Endothelial cell of umbilical vein (primary cell): ENCODE measurements at places on chromosomes 7 and 10. TPM values are rescaled to one million over a fixed set of nuclear protein-coding genes. Genes with fewer than 3 reads are reported as not detected.

SERPINE1 gene
- 2,296 and 2,645 TPM in 2 replicates for total RNA-seq

VWA2 gene
- not detected in 2 replicates for total RNA-seq

NME8 gene
- total RNA-seq: not detected in 2 replicates

TMEM176B gene
- total RNA-seq: not detected in 2 replicates

ABCC2 gene
- total RNA-seq: 1.7 and 3.3 TPM in 2 replicates

AGR2 gene
- not detected in 2 replicates for total RNA-seq

NEURL1 gene
- 0.22 and 0.30 TPM in 2 replicates for total RNA-seq

NT5C2 gene
- 59.0 and 69.9 TPM in 2 replicates for total RNA-seq

CALCR gene
- total RNA-seq: not detected in 2 replicates

CLCN1 gene
- not detected in 2 replicates for total RNA-seq

PLPP4 gene
- total RNA-seq: 15.5 and 17.1 TPM in 2 replicates

AUTS2 gene
- 8.0 and 11.3 TPM in 2 replicates for total RNA-seq

CTNNA3 gene
- total RNA-seq: not detected in 2 replicates

CCDC3 gene
- total RNA-seq: 1.2 and 1.4 TPM in 2 replicates

ELN gene
- 0.18 and 1.7 TPM in 2 replicates for total RNA-seq

WAPL gene
- 35.1 and 35.3 TPM in 2 replicates for total RNA-seq

PHKG1 gene
- total RNA-seq: 0.72 and 1.00 TPM in 2 replicates

HGF gene
- total RNA-seq: 0.15 and 0.35 TPM in 2 replicates

PTPRZ1 gene
- not detected in 2 replicates for total RNA-seq

GPR158 gene
- total RNA-seq: not detected in 2 replicates

TSPAN12 gene
- 19.0 and 19.8 TPM in 2 replicates for total RNA-seq

MYH16 gene
- 0.09 and 0.11 TPM in 2 replicates for total RNA-seq

CEP55 gene
- 58.9 and 63.0 TPM in 2 replicates for total RNA-seq

MLXIPL gene
- not detected in 2 replicates for total RNA-seq

FAM25A gene
- not detected in 2 replicates for total RNA-seq

SYT15 gene
- 0.65 and 0.75 TPM in 2 replicates for total RNA-seq

TET1 gene
- 1.3 and 1.5 TPM in 2 replicates for total RNA-seq

CUX1 gene
- total RNA-seq: 45.0 and 49.8 TPM in 2 replicates

ENO4 gene
- not detected in 2 replicates for total RNA-seq

GBF1 gene
- 45.7 and 49.7 TPM in 2 replicates for total RNA-seq

FOXI2 gene
- total RNA-seq: not detected in 2 replicates

WNT8B gene
- total RNA-seq: not detected in 2 replicates

RADIL gene
- total RNA-seq: 1.0 and 2.5 TPM in 2 replicates

FEZF1 gene
- not detected in 2 replicates for total RNA-seq

RPEL1 gene
- not detected in 2 replicates for total RNA-seq

FGFBP3 gene
- total RNA-seq: 0.38 and 0.53 TPM in 2 replicates

C1QL3 gene
- not detected in 2 replicates for total RNA-seq

GFRA1 gene
- total RNA-seq: 0.88 and 0.95 TPM in 2 replicates

SLC39A12 gene
- not detected in 2 replicates for total RNA-seq

CFAP58 gene
- 0.29 and 0.35 TPM in 2 replicates for total RNA-seq

ARHGEF5 gene
- total RNA-seq: 0.88 and 1.5 TPM in 2 replicates

CPN1 gene
- total RNA-seq: not detected in 2 replicates

TEX36 gene
- not detected in 2 replicates for total RNA-seq

LRRC18 gene
- total RNA-seq: not detected in 2 replicates

NPY gene
- total RNA-seq: not detected in 2 replicates

AKR1C8 gene
- not detected in 2 replicates for total RNA-seq

NEBL gene
- 0.66 and 0.83 TPM in 2 replicates for total RNA-seq

HHEX gene
- 109 and 110 TPM in 2 replicates for total RNA-seq

GRM3 gene
- total RNA-seq: not detected in 2 replicates

PSMG3 gene
- total RNA-seq: 25.5 and 28.4 TPM in 2 replicates

PRRT4 gene
- not detected in 2 replicates for total RNA-seq

CCSER2 gene
- total RNA-seq: 49.3 and 50.8 TPM in 2 replicates
